ENCODE measurements at places on chromosomes 7 and 10.
A peak's percentile ranks its signal among the peaks of the same experiment; 100 is the strongest.

- no peak for DNase-seq
These were observed 6.3 kb downstream of the ALDH18A1 start for GRCh38 chr10:95650232-95650631.

DNA sequence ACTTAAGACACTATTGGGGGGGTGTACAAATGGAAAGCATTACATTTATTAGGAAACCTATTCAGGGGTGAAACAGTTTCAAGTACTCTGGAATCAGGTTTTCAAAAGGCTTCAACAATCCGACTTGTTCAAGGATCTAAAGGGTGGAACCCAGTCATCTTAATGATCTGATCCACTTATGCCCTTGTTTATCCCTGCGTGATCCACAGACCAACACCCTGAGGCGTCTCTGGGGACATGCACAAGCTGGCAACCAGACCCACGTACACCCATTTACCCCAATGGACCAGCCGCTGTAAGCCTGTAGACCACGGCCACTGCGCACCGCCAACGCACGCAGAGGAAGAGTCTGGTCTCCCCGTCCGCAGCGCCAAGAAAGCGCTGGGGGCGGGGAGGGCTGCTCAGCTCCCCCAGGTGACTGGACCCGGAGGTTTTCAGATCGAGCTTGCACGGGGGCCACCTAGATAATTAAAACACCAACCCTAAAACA, 13.4 kb downstream of the HNRNPF start:
- DNase-seq, result no peak

DNA sequence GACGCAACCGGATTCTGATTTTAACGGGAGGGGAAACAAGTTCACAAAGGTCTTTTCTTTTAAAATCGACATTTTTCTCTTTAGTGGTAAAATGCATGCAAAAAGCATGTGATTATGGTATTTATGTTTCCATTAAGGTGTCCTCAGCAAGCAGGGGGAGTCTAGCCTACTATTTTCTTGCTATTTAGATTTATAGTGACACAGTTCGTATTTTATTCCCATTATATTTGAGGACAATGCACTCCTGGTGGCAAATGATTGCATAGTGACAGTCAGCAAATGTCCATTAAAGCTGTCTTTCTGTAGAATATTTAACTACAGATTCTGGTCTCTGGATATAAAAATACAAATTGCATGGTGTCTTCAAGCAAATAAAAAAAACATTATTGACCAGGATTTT, 554.2 kb downstream of the PARD3 start:
- DNase-seq, result no peak

- peak; percentile 7 for DNase-seq
These were observed 72.6 kb downstream of the OSBPL3 start for GRCh38 chr7:24907311-24907886.

GRCh38 chr10:84198206-84198915, 4.0 kb downstream of the CDHR1 start:
- DNase-seq, result no peak

DNA sequence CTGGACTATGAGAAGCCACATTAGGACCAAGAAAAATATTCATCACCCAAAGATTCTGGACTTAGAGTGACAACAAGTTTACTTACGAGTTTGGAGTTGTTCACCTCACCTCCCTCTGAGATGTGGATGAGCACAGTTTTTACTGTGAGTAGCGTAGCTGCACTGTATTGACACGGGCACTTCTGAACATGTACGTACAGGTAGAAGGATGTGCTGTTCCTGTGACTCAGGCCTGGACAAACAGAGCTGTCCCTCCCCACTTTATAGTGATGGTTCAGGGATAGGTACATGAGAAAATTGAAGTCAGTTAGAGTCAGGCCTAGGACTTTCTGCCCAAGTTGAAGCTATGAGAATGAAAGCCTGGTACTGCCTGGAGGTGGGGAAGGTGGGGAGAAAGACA, 80.9 kb upstream of the DYNC1I1 start:
- peak; percentile 65 for DNase-seq

DNA sequence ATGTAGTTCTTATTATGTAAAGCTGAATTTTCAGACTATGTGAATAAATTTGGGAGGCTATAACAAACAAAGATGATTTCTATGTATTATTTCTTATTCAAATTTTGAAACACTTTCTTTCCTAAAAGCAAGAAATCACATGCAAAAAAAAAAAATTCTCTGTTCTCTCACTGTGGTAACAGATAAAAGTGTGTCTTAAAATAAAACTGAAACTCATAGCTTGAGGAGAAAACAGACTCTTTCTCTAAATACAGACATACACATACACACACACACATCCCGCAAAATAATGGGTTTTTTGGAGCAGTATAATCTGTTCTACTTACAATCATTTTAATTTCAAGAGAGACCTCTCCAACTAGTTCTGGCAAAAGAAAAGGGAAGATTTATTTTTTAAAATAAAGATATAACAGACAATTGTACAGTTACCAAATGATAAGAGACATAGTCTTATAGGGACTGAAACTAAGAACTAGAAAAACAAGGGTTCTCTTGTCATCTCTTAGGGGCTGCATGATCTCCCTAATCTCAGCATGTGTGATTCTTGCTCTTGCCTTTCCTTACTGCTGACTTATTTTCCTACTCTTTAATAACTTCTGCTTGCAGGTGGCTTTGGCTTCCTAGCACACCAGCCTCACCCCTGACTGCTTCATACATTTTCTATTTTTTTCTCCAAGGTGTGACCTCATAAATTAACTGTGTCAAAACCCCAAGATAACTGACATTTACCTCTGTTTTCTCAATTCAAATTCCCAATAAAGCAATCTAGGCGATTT, 483.5 kb upstream of the POT1 start:
- DNase-seq, result no peak

- DNase-seq, result peak; percentile 67
These were observed 13.9 kb downstream of the RHBDD2 start for GRCh38 chr7:75892634-75893272.

- DNase-seq, result no peak
These were observed 77.3 kb downstream of the PARD3 start for GRCh38 chr10:34737772-34738169.

- no peak for DNase-seq
These were observed 22.5 kb downstream of the WDR86 start for GRCh38 chr7:151387161-151388006.

GRCh38 chr7:100974021-100974420, 4.7 kb downstream of the MUC12 start:
- no peak for DNase-seq

DNA sequence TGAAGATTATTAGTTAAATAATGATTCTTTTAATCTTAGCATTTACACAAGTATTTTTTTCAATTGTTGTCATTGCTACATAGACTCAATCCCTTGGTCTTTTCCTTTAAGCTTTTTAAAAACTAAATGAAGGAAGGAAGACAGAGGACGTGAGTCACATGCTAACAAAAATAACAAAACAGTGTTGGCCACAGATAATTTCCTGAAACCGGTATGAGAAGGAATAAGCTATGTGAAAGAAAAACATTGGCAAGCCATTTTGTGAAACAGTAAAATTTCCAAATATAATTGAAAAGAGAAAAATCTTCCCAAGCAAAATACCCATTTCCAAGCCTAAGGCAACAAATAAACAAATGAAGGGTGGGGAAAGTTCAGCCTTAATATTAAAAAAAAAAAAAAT, 223.0 kb downstream of the AHR start:
- no peak for DNase-seq

DNA sequence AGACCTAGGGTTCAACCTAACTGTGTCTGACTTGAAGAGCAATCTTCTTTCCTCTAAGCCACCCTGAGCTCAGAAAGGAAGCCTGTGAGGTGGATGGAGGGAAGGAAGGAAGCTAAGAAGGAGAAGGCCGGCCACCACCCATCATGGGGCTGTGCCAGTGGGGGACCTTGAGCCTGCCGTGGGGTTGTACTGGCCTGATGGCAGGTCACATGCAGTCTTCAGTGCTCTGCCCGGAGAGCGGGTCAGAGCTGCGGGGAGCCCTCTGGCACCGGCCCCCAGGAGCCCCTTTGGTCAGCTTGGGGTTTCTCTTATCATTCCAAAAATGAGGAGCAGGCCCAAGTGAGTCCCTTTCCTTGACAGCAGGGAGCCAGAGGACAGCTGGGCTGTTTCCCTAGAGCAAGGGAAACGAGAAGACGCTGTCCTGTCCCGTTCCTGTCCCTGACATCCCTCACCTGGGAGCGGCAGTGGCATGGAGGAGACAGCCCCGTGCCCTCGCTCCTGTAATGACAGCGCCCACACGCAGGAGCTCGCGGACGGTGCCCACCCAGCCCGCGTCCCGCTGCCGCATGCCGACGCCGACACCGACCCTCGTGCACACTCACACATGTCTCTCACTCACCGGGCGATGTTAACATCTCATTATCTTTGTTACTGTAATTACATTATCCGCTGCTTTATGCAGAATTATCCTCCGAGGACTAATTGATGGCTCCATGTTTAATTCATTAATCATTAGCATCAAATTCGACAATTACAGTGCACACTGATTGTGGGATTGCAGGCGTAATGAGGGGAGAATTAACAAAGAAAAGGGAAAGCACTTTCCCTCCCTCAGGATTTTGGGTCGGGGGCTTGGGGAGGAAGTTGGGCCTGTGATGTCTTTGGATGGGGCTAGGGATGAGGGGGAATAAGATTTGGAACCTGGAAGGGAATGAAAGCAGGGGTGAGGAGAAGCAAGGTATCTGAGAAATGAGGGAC, 31.3 kb downstream of the GBX1 start:
- no peak for DNase-seq

All from DMS153 (cell line).